ENCODE measurements at places on chromosomes 7 and 10.

GRCh38 chr10:43648095-43648397, 635 bp downstream of the ZNF32 start:
- DNase-seq = no peak

GRCh38 chr7:50282813-50283605, 21.5 kb upstream of the IKZF1 start:
- DNase-seq = no peak

- DNase-seq = no peak
Measured at GRCh38 chr10:67839951-67840350, 2.0 kb upstream of the DNAJC12 start.

GRCh38 chr10:33306701-33307519, 27.6 kb downstream of the NRP1 start:
- DNase-seq = no peak

DNA sequence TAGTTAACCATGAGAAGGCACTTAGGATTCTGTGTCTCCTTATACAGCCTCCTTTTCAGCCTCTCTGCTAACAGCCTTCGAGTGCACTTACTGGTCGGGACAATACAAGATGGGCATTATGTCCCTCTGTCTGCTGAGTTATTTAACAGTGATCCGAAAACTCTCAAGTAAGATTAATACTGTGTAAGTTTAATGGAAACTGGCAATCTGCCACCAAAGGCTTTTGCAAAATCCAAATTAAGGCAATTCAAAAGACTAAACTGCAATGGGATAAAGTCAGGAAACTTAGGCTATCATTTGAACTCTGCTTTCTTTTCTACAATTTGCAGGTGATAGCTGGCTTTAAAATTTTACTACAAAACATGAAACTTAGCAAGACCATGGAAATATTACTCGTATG, 477.8 kb downstream of the TFEC start:
- DNase-seq = no peak

- no peak for DNase-seq
Measured at GRCh38 chr10:131905267-131905571, 4.4 kb downstream of the PPP2R2D start.

- no peak for DNase-seq
Measured at GRCh38 chr7:80876894-80877414, 41.9 kb downstream of the SEMA3C start.

GRCh38 chr7:128405471-128406313, 4.1 kb downstream of the IMPDH1 start:
- no peak for DNase-seq

DNA sequence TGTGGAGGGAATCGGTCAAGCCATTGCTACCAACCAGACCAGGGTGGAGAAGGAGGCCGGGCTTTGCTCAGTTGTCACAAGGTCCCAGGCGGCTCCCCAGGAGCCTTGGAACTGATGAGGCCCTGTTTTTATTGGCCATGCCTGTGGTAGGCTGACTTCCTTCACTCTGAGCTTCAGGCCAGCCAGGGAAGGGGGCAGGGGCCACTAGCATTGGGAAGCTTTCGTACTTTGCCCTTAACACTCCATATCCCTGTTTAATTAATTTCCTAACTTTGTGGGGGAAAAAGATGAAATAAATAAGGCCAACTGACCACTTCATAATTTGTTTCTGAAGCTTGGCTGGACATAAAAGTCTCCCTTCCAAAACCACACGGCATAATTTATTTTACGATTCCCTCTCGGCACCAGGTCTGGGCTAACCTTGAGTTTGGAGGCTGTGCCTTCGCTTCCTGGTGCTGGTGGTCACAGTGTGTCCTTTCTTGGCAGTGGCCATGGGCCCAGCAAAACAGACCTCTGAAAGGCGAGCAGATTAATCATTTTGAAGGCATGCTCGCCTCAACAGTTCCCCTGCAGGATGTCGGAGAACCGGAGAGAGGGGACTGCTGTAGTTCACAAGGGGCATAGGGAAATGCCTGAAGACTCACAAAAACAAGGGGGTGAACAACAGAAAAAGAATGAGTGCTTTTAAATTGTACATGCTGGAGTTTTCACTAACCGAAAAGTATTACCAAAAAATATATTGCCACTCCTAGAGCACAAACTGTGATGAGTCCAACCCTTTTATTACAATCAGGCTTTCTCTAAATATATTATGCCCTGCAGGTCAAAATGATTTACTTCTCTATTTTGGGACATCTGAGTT, 966.0 kb downstream of the LRMDA start:
- DNase-seq = no peak

GRCh38 chr10:73886661-73887293, 12.4 kb upstream of the CAMK2G start:
- peak; percentile 14 for DNase-seq

DNA sequence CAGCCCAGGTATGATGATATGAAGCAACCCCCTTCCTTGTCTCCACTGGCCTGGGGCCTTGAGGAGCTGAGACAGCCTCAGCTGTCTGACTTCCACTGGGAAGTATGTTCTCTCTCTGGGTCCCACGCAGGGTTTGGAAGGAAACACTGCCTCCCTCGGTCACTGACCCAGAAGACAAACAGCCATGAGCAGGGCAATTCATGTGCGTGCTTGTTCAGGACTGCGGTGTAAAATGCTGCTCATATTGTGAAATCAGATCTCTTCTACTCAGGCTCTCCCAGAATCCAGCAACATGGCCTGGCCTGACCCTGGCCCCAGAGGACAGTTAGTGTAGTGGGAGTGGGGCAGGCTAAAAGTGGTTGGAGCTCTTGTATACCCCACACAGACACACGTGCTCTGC, 2.8 kb downstream of the CLCN1 start:
- no peak for DNase-seq

DNA sequence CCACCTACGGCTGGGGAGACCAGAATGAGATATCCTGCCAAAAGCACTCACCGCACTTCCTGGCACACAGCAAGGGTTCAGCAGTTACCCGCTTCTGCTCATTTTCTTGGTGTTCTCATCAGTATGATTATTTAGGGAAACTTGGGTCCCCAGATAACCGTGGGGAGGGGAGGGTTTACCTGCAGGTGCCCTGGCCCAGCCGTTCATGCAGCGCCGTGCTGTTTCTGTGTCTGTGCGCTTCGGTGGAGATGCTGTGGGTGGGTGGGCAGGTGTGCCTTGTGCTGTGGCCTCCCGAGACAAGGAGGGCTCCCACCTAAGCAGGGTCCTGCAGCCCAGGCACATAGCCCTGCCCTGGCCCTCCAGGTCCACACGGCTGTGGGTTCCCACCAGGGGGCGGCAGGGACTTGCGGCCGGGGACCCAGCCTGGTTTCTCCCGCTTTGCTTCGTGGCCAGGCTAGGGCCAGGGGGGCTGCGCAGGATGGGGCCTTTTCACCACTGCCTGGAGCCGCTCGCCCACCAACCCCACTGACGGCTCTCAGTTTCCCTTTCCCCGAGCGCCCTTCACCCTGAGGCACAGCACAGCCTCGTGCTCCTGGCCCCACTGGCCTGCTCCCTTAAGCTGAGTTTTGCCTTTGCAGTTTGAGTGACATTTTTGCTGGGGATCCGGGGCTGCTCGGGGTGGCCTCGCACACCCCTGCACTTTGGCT, 78.5 kb downstream of the LHPP start:
- no peak for DNase-seq

- peak; percentile 92 for DNase-seq
Measured at GRCh38 chr7:73707045-73707631, 12.3 kb downstream of the STX1A start.

- DNase-seq = peak; percentile 40
Measured at GRCh38 chr7:30175180-30175579, 40.4 kb downstream of the MTURN start.

GRCh38 chr7:120720317-120720716, 137.6 kb downstream of the TSPAN12 start:
- DNase-seq = no peak

DNA sequence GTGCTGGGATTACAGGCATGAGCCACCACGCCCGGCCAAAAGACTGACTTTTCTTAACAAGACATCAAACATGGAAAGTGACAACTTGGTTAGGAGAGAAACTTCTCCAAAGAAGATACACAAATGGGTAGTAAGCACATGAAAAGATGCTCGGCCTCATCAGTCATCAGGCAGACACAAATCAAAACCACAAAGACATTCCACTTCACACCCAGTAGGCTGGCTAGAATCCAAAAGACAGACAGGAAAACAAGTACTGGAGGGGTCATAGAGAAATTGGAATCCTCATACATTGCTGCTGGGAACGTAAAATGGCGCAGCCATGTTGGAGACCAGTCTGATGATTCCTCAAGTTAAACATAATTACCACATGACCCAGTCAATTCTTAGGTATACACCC, 16.4 kb downstream of the SEPHS1 start:
- DNase-seq = no peak

DNA sequence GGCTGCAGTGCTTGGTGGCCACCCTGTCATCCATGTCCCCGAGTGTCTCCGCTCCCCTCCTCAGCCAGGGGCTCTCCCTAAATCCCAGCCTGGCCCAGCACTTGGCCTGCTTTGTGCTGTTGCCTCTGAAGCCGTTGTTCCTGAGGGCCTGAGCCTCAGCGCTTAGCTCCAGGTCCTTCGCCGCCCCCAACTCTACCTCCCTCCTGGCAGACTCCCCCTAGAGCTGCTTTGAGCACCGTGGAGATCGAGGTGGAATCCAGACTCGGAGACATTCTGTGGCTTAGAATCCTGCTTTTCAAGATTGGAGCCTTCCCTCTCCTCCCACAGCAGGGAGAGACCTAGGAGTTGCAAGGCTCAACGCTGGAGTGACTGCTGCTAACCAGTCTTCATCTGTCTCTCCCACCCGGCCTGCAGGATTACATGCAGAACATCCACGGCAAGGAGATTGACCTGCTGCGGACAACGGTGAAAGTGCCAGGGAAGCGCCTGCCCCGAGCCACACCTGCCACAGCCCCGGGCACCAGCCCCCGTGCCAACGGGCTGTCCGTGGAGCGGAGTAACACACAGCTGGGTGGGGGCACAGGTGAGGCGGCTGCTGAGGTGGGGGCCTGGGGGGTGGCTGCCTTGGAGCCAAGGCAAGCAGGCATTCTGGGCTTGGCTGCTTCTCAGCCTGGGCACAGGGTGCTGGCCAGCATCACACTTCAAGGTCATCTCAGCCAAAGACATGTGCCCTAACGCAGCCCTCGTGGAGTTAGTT, 33.3 kb downstream of the GBX1 start:
- no peak for DNase-seq

- no peak for DNase-seq
Measured at GRCh38 chr10:14904316-14904732, 25.7 kb downstream of the SUV39H2 start.

GRCh38 chr10:116621476-116621875, 723 bp downstream of the PNLIPRP2 start:
- no peak for DNase-seq

DNA sequence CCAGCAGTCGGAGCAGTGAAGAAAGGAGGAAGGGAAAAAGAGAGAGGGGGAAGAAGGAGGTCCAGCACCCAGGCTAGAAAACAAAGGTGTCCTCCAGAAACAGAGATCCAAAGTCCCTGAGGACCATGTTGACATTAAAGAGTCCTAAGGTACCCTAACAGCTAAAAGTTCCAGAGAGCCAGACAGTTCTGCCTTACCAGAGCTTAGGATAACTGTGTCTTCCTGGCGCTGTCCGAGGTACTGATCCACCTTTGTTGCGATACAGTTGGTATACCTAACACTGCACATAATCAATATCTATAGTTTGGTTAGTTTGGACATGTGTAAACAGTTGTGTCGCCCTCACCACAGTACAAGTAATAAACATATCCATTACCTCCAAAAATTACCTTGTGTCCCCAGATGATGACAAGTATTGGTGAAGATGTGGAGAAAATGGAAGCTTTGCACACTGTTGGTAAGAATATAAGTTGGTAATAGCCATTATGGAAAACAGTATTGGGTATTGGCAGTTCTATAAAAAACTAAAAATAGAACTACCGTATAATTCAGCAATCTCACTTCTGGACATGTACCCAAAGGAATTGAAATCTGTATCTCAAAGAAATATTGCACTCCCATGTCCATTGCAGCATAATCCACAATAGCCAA, 59.8 kb downstream of the GRID1 start:
- no peak for DNase-seq

DNA sequence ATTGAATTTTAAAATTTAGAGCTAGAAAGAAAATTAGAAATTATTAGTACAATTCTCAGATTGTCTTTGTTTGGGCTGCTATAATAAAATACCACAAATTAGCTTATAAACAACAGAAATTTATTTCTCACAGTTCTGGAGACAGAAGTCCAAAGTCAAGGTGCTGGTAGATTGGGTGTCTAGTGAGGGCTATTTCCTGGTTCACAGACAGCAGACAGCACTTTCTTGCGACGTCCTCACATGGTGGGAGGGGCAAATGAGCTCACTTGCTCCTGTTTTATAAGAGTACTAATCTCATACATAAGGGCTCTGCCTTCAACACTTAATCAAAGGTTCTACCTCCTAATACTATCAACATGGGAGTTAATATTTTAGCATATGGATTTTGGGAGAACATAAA, 134.1 kb downstream of the MDFIC start:
- no peak for DNase-seq

- DNase-seq = peak; percentile 9
Measured at GRCh38 chr7:139620676-139621344, 97.3 kb downstream of the CLEC2L start.

GRCh38 chr10:3210251-3210877, 37.8 kb upstream of the PITRM1 start:
- DNase-seq = no peak

DNA sequence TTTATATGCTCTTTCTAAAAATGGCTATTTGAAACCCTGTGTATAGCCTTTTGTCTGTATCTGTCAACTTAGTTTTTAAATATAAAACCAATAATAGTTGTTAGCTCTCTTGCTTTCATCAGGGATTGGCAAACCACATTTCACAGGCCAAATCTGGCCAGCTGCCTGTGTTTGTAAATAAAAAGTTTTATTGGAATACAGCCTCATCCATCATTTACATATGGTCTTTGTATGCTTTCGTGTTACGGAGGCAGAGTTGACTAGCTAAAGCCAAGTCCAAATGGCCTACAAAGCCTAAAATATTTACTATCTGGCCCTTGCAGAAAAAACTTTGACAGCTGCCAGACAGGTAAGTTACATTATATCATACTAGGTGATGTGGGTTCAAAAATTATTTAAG, 235.0 kb downstream of the BICC1 start:
- DNase-seq = no peak

- DNase-seq = no peak
Measured at GRCh38 chr7:47100817-47101435, 481.0 kb downstream of the TNS3 start.

GRCh38 chr7:138603549-138604318, 97.4 kb downstream of the SVOPL start:
- no peak for DNase-seq

- DNase-seq = no peak
Measured at GRCh38 chr7:139562491-139562890, 39.0 kb downstream of the CLEC2L start.
